Stimulated activated CD4-positive, alpha-beta T cell treated with anti-CD3 and anti-CD28 coated beads, Interleukin-2, amount 100 ng/mL, for 48 hours (primary cell): ENCODE measurements at places on chromosomes 4 and X.

DNA sequence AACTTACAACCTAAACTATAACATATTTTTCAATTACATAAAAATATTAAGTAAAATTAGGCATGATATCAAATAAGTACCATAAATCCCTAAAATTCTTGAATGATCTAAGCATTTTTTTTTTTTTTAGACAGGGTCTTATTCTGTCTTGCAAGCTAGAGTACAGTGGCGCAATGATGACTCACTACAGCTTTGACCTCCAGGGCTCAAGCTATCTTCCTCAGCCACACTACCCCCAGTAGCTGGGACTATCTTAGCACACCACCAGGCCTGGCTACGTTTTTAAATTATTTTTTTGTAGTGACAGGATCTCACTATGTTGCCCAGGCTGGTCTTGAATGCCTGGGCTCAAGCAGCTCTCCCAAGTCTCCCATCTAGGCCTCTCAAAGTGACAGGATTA, 1042.3 kb downstream of the FSTL5 start:
- DNase-seq, result no peak

DNA sequence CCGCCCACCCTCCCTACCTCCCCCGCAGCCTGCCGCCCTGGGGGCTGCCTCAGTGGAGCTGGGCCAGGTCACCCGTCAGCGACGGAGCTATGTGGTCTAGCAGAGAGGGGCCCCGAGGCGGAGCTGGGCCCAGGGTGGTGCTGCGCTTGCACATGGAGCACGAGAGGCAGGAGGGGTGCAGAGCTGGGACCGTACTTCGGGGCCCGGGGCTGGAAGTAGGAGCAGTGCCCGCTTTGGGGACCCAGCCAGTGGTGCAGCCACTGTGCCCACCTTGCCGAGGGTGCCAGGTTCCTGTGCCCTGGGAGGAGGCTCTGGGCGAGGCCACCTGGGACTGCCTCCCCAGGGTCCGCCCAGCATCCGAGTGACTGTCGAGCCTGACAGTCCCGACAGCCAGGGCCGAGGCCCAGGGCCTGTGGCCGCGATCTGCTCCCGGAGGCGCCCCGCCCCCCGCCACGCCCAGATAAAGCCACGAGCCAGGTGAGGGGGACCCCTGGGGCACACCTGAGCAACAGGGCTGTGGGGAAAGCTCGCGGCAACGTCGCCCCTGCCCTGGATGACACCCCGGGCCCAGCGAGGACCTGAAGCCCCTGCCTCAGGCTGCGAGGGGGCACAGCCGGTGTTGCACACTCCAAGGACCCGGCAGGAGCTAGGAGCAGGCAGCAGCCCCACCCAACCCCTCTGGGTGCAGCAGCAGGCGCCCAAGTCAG, 117.5 kb downstream of the DNAAF6 start:
- no peak for DNase-seq

- DNase-seq, result no peak
Measured at GRCh38 chr4:114251020-114251419, 271.6 kb upstream of the ARSJ start.

DNA sequence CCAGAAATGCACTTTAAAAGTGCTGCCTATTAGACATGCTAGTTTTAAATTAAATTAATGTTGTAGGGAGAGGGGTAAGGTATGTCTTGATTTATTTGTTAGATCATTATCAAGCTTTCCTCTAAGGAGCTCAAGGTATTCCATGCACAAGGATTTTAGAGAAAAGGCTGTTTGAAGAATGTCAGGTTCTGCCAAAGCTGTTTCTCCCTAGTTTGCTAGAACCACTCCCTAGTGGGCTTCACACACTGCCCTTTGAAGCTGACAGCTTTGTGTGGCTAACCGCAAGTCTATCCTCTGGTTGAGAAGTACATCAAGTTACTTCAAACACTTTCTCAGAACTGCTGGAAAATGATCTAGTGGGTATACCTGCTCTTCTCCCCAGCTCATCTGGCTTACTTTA, 32.3 kb downstream of the RASL11B start:
- DNase-seq, result no peak

- no peak for DNase-seq
Measured at GRCh38 chrX:38515291-38515690, 46.1 kb upstream of the TSPAN7 start.

DNA sequence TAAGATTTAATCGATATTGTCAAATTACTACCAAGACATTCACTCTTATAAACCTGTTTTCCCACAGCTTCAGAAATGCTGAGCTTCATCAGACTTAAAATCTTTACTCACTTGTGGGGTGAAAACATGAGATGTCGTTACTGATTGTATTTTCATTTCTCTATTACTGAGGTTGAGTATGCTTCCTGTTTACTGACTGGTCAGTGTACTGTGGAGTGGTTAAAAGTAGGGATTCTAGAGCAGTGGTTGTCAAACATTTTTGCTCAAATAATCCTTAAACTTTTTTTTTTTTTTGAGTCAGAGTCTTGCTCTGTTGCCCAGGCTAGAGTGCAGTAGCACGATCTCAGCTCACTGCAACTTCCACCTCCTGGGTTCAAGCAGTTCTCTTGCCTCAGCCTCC, 50.3 kb downstream of the NSUN7 start:
- no peak for DNase-seq

- DNase-seq, result no peak
Measured at GRCh38 chrX:9785944-9786797, at the start of gene SHROOM2. Gene SHROOM2, plus strand, starts transcription at chrX:9786429. Its CDS starts 117 bp downstream, at chrX:9786546.

- no peak for DNase-seq
Measured at GRCh38 chr4:184464759-184465454, 9.4 kb downstream of the IRF2 start.

DNA sequence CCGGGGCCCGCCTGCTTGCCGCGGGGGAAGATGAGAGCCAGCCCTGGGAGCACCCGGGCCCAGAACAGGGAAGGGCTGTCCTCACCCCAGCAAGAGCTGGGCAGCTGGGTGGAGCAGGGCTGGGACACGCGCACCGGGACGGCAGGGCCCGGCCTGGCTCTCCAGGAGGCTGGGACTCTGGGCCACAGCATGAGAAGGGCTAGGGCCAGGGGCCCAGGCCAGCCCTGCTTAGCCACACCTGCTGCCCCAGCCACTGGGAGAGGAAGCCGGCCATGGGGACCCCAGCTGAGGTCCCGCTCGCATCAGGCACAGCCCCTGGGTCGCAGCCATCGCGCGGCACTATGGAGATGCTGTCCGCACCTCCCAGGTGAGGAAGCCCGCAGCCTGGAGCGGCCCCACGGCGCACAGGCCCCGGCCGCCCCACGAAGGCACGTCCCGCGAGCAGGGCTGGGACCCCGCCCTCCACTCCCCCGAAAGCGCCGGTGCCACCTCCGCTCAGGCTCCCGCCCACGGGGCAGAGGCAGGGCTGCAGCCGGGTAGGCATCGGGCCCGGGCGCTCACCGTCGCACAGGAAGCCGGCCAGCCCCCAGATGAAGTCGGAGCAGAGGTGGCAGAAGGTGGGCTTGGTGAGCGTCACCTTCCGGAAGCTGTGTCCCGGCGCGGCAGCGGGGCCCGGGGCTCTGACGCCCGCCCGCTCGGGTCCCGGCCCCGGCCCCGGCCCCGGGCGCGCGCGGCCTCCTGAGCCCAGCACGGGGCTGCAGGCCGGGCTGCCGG, 531 bp downstream of the DGKQ start:
- DNase-seq, result peak; percentile 22

DNA sequence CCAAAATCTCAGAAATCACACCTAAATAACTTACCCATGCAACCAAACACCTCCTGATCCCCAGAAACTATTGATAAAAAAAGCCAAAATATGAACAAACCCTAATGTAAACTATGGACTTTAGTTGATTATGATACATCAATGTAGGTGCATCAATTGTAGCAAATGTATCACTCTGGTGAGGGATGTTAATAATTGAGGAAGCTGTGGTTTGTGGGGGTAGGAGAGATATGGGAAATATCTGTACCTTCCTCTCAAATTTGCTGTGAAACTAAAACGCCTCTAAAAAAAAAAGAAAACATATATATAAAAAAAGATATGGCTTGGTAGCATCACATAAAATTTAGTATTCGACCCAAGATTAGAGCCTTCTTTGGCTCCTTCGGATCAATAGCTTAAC, 144.3 kb upstream of the CPEB2 start:
- no peak for DNase-seq

DNA sequence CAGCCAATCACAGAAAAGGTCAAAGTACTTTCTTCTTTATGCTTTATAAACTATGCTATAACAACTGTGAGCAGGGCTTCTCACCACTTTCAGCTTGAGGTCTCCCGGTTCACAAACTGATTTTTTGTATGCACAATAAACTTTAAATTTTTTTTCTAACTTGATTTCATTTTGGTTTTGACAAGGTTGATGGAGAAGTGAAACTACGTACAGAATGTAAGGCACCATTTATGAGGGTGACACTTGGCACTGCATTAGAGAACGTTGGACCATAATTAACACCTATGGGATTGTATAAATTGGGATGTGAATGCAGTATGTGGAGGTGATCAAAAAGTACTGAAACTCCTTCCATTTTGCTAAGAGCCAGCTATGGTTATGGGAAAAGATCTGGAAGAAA, 857.9 kb upstream of the HTR2C start:
- no peak for DNase-seq

GRCh38 chr4:151163855-151164254, 64.4 kb downstream of the RPS3A start:
- DNase-seq, result no peak

- DNase-seq, result no peak
Measured at GRCh38 chr4:19164334-19164733, 1087.4 kb upstream of the SLIT2 start.

DNA sequence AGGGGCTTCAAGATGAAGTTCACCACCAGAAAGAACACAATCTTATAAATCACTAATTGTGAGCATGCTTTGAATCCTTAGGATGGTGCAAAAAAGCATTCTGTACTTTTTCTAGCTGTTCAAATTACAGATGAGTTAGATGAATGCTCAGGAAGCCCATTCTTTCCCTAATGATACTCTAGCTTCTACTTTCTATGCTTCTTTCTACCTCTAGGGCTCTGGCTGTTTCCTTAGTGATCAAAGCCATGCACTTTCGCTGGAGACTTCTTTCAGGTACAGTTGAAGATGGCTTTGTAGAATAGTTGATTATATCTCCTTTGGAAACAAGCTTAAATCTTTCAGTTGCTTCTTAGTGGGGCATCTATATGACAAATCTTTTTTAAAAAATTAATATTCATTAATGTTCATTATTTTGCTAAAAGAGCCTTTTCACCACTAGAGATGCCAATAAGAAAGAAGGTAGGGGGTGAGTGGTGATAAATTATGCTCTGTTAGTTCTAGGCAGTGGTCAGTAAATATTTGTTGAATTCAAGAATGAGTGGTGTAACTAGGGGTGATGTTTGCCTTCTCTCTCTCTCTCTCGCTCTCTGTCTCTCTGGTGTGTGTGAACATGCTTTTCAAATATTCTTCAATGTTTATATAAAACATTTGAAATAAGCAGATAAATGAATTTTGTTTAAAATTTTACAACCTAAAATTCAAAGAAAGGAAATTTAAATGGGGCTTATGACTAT, 169.4 kb downstream of the GLUD2 start:
- no peak for DNase-seq

DNA sequence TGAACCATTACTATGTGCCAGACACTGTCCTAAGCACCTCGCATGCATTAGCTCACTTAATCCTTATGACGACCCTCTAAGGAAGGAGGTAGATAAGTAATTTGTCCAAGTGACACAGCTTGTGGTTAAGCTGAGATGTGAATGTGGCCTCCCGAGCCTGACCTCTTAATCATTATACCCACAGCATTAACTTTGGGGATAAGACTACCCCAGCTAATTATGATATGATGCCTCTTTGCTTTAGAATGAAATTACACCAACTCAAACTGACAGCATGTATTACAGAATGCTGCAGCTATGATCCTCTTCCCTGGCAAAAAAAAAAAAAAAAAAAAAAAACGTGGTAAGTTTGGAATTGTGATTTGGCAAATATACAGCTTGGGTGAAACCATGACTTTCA, 53.5 kb downstream of the APBB2 start:
- DNase-seq, result no peak

DNA sequence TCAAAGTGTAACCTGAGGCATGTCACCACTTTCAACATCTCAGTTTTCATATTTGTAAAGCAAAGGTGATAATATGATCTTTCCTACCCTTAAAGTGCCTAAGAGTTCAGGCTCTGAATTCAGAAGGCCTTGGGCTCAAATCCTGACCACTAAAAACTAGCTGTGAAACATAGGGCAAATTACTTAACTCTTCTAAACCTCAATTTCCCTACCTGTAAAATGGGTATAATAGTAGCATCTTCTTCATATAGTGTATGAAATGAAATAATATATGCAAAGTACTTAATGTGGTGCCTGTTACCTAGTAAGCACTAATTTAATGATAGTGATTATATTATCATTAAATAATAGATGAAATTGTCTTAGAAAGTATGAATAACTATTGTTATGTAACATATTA, 7.0 kb upstream of the WDR44 start:
- no peak for DNase-seq

GRCh38 chrX:120561634-120562568, 1.1 kb upstream of the CUL4B start:
- DNase-seq, result no peak

- no peak for DNase-seq
Measured at GRCh38 chr4:127250577-127250976, 382.2 kb upstream of the INTU start.

DNA sequence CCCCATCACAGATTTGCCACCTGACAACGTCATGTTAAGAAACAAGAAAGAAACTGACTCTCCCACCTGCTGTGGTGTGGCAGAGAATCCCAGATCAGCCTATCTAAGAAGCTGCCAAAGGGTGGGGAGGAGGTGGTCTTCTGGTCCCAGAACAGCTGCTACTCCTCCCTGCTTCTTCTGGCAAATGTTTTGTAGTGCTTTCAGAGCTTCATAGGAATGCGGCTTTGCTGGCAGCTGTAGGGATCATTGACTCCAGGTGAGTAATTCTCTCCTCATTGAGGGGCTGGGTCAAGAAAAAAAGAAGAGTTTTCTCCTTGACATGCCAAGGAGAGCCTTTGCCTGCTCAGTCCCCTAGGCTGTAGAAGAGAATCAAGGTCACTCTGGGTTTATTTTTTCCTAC, 23.3 kb downstream of the NRK start:
- DNase-seq, result no peak

DNA sequence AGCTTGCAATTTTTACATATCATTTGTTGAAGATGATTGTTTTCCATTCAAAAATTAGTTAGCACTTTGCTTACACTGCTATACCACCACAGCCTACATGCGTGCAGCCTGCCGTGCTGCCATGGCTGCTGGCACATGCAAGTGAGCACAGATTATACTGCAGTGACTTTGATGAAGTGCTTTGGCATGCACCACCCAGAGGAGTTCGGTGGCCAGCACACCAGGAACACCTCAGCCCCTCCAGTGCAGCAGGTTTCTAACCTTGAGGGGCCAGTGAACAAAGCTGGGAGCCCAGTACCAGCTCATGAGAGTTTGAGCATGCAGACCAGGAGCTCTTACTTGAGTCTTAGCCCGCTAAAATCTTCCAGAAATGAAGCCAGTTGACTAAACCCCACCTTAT, 431.5 kb downstream of the DACH2 start:
- DNase-seq, result no peak
